Cerebellum (tissue), 4 donors: ENCODE measurements at places on chromosomes 11 and 22. TPM values are rescaled to one million over a fixed set of nuclear protein-coding genes. Genes with fewer than 3 reads are reported as not detected.
A peak's percentile ranks its signal among the peaks of the same experiment; 100 is the strongest.

The GPR83 gene
- total RNA-seq: 3.6 TPM

The OR52N4 gene
- total RNA-seq: not detected

The HDAC10 gene
- total RNA-seq: 12.9 TPM

The RAB36 gene
- 6.8 TPM for total RNA-seq

The CABP4 gene
- total RNA-seq: 0.27 TPM

The GAS2 gene
- 8.3 TPM for total RNA-seq

The LARGE2 gene
- total RNA-seq: not detected

The RHBDD3 gene
- 21.1 TPM for total RNA-seq

The ANO1 gene
- total RNA-seq: 8.4 TPM

The HORMAD2 gene
- 0.27 TPM for total RNA-seq

The ZNF70 gene
- total RNA-seq: 6.7 TPM

The PNPLA5 gene
- total RNA-seq: not detected

- DNase-seq: no peak
Observed at GRCh38 chr11:122617297-122617696, 38.2 kb upstream of the UBASH3B start.

DNA sequence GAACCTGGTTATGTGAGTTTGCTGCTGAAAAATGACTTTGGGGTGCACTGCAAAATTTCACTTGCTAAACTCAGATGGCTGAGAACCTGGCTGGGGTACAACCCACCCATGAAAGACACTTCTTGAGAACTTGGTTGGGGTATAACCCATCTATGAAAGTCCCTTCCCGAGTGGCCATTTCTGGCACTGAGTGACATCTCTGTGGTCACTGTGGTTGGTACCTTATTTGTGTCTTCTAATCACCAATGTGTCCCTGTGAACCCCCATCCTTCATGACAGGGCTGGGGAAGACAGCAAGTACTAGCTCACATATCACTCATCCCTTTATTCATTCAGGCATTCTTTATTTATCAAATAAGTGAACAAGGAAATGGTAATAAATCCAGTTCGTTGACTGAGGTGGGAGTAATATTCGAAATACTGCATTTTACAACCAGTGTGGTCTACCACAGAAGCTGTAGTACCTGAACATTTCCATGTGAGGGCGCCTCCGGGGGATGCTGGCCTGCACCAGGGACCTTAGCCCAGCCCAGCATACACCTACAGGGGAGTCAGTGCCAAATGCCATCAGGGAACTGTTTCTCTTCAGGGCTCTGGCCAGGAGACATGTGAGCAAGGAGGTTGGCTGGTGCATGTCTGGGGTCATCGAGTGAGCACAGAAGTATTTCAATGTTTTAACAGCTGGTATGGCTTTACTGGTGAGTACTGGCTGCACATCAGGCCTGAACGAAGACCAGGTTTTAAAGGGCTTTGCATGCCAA, 122.1 kb downstream of the CSNK2A3 start:
- peak; percentile 13 for DNase-seq

GRCh38 chr11:12175694-12176241, 65.4 kb downstream of the MICAL2 start:
- no peak for DNase-seq

- no peak for DNase-seq
Observed at GRCh38 chr11:119262668-119263351, 54.1 kb downstream of the MCAM start.

GRCh38 chr11:14089690-14090462, 127.4 kb downstream of the SPON1 start:
- no peak for DNase-seq

GRCh38 chr11:106172386-106172991, 95.0 kb downstream of the AASDHPPT start:
- DNase-seq: no peak

DNA sequence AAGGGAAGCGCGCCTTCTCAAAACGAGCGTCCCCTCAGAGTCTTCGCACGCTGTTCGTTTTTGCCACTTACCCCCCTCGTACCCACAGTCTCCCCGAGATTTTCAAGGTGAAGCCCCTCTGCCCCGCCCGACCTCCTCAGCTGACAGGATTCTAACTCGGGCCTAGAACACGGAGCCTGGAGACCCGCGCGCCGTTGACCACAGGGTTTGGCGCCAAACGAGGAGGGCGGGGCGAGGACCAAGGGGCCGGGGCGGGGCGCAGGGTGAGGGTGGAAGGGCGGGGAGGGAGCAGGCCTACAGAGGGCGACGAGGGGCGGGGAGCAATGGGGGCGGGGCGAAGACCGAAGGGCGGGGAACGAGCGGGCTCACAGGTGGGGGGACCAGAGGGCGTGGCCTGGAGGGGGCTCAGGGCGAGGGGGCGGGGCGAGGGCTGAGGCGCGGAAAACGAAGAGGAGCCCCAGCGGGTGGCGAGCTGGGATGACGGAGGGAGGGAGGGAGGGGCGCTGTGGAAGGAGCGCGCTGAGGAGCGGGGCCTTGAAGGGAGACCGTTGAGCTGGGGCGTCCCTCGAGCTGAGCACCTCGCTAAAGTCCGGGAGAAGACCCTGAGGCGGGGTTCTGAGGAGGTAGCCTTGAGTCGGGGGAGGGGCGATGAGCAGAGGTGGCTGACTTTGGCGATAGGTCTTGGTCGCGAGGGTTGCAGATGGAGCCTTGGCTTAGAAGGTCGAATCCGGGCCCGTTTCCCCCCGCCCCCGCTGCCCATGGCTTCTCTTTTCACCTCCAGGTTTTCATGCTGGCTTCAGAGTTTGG, at the start of gene DMC1:
Gene DMC1 (minus strand): TSS at position 212 of the 807 bp plus-strand sequence. CDS start 1,927 bp downstream, outside the sequence.
- peak; percentile 96 for DNase-seq

DNA sequence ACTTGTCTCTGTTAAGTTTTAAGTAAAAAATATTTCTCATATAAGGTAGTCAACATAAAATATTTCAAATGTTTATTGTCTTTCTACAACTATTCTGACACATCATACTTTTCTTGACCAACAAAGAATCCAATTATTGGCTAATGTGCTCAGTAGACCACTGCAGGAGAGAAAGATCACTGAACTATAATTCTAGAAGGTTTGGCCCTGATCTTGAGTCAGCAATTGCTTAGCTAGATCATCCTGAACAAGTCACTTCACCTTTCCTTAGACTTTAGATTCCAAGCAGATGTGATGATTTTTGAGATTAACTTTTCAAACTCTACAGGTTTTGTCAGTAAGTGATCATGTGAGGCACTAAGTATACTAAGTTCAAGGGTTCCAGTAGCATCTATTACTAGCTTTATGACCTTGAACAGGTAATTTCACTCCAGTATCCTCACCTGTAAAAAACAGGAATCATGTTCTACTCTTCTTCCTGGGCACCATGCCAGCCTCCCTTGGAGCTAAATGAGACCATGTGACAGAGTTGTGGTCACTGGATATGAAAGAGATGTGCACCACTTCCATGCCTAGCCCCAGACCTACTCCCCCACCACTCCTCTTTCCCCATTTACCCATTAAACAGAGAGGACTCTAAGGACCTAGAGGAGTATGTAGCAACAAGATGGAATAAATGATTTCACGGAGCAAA, 17.3 kb downstream of the PGM2L1 start:
- no peak for DNase-seq

DNA sequence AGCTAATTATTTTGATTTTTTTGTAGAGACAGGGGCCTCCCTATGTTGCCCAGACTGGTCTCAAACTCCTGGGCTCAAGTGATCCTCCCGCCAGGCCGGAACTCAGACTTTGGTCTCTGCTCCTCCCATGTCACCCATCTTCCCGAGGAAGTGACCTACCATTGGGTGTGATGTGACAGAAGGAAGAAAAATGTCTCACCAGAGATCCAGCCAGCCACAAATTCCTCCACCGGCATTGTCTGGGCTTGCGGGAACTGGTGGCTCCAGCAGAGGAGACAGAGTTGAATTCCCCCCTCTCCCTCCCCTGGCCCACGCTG, 772 bp downstream of the SLC25A45 start:
- DNase-seq: no peak

GRCh38 chr11:99585606-99586005, 564.9 kb downstream of the CNTN5 start:
- no peak for DNase-seq

DNA sequence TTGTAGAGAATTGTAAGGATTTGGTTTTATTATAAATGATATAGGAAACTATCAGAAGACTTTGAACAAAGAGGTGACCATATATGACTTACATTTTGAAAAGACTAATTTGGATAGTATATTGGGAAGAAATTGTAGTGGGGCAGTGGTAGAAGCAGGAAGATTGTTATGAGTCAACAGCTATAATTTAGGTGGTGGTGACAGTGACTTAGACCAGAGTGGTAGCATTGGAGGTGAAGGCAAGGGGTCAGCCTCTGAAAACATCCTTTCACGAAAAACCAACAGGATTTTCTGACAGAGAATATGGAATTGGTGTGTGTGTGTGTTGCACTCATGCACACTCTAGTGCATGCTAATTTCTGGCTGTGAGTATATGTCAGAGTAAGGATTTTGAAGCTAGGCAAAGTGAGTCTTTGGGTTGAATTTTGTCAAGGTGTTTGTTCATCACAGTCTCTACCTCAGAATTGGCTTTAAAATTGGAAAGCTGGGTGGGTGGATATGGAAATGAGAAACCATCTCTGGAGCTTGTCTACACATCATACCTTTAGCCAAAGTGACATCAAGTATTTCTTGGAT, 8.2 kb upstream of the HBE1 start:
- DNase-seq: no peak

- DNase-seq: no peak
Observed at GRCh38 chr11:110857892-110858546, 145.8 kb upstream of the ARHGAP20 start.

DNA sequence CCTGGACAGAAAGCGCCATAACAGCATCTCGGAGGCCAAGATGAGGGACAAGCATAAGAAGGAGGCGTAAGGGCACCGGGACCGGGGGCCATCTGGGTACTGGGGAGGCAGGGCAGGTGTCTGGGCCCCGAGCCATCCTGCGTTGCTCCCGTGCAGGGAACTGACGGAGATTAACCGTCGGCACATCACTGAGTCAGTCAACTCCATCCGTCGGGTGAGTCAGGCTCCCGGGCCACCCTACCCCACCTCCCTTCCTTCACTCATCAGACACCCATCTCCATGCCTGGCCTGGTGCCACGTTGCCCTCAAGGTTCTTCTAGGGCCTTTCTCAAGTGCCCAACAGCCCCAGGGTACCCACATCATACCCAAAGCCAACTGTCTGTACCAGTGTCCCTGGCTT, 15.0 kb downstream of the PLCB3 start:
- no peak for DNase-seq

- no peak for DNase-seq
Observed at GRCh38 chr22:29456211-29456671, 17.9 kb downstream of the RFPL1 start.

GRCh38 chr11:2186669-2187279, 15.2 kb upstream of the TH start:
- DNase-seq: peak; percentile 15

DNA sequence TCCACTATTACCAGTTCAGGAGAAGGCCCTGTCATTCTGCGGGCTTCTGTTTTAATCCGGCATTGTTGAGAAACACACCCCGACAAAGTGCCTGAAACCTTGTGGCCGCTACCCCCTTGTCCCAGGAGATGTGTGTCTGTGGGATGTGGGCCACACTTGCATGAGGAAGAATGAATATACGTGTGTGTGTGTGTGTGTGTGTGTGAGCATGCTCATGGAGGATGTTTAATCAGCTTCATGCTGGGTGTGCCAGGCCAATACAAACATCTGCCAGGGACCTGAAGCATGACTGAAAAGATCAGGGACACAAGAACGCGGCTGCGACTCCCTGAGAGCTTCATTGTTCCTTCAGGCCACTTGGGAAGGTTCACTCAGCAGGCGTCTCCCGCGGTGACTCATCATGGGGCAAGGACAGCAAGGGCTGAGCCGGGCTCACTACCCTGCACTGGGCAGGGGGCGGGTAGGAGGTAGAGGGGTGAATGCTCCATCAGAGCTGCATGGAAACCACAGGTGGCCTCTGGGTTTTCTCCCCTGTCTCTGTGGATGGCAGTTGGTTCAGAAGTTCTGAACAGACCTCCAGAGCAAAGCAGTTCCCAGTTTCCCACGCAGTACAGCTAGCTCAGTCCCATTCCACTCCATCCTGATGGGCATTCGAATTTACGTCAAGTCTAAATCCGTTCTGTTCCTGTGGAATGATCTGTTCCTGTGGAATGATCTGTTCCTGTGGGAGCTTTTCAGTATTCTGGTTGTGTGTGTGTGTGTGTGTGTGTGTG, 7.0 kb upstream of the MALAT1 start:
- DNase-seq: no peak

DNA sequence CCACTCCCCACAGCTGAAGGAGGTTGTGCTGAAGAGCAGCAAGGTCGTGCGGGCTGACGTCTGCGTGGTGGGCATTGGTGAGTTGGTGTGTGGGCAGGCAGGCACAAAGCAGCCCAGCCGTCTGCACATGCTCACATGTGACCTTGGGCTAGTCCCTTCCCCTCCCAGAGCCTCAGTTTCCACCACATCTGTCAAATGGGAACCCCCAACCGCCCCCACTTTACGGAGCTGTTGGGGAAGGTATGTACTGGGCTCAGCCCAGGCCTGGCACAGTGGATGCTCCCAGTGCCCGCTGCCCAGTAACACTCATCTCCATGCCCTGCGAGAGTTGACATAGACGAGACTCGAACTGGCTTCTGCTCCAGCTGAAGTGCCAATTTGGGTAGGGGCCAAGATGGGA, 5.1 kb upstream of the LZTR1 start:
- DNase-seq: no peak

DNA sequence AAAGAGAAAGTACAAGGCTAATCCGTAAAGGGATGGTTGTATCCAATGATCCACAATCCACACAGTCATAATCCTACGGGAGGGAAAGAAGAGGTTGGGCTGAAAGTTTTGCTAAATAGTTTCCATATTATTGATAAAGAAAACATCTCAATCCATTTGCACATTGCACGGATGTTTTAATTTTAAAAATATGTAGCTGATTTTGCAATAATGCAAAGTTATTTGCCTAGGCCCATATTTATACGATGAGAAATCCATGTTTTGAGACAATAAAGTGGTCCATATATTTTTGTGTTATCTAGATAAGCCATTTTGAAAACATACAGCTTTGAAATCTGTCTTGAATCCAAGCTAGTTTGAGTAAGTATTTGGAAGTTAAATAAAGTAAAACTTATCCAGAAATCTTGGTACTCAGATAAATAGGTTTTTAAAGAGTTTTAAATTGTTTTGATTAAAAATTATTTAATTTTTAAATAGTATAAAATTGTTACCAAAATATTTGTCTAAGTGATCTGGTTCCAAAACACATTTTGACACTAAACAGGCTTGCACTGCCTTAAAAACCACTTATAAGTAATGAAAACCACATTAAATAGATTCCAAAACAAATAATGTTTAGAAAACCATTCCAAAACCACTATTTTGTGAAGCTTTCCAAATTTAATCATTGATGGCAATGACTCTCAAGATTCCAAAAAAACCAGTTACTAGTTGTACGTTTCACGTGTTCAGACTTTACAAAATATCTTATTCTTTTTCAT, 38.2 kb upstream of the PAMR1 start:
- no peak for DNase-seq

DNA sequence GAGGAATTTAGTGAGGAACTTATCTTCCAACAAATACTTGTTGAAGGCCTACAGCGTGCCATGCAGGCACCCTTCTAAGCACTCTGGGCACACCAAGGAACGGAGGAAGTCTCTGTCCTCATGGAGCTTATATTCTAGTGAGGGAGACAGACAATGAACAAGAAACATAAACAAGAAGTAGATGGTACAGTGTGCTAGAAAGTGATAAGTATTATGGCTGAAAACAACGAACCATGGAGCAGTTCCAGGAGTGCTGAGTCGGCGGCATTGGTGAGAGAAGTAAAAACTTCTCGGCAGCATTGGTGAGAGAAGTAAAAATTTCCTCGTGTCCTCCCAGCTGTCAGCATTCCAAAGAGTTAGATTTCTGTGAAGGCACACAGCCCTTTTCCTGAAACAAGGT, 53.2 kb downstream of the FAM76B start:
- no peak for DNase-seq
